ENCODE measurements at places on chromosomes 4 and X.

DNA sequence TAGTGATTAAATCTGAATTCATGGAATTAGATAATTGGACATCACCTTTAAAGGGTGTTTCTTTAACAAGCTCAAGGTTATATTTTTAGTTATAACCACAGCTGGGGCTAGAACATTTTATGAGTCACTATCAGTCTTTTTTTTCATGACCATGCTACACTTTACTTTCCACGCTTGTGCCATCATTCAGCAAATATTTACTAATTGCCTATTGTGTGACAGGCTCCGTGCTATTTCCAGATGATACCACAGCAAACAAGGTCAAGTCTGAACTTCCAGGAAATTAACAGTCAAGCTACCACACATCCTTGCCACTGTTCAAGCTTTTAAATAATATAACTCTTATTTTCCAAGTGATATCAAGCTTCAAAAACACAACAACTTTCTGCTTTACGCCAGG lies 16.5 kb downstream of the SPANXN3 start:
- no peak for DNase-seq

DNA sequence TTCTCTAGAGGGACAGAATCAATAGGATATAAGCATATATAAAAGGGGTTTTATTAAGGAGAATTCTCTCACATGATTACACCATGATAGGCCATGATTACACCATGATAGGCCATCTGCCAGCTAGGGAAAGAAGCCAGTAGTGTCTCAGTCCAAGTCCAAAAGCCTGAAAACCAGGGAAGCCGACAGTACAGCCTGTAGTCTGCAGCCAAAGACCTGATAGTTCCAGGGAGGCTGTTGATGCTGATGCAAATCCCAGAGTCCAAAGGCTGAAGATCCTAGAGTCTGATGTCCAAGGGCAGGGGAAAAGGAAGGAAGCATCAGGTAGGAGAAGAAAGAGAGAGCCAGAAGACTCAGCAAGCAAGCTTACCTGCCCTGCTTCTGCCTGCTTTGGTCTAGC lies 411.3 kb upstream of the EMCN start:
- DNase-seq: no peak

- DNase-seq: no peak
Observed at GRCh38 chrX:115038406-115038805, 21.0 kb upstream of the IL13RA2 start.

DNA sequence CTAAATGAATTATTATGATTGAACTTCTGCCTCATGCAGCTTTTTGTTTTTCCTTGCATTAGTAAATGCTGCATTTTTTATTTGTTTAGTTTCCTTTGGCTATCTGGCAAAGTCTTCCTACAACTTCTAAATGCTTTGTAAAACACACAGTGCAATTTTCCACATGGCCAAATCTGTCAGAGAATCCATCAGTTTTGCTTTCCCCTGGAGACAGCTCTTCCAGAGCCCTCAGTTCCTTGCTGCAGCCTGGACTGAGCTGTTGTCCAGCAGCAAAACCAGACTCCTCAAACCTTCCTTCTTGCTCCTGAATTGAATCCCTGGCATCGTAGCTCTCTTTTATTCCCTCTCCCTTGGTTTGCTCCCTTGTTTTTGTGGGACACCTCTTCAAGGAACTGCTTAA lies 42.6 kb downstream of the MED28 start:
- no peak for DNase-seq

- DNase-seq: no peak
Observed at GRCh38 chr4:81405900-81406401, 65.8 kb downstream of the RASGEF1B start.

GRCh38 chrX:49838374-49838773 lies 9.3 kb downstream of the PAGE4 start:
- DNase-seq: no peak
